ENCODE measurements at places on chromosomes 7 and 10.

GRCh38 chr7:92793656-92794205 is 42.6 kb downstream of the CDK6 start:
- no peak for DNase-seq

DNA sequence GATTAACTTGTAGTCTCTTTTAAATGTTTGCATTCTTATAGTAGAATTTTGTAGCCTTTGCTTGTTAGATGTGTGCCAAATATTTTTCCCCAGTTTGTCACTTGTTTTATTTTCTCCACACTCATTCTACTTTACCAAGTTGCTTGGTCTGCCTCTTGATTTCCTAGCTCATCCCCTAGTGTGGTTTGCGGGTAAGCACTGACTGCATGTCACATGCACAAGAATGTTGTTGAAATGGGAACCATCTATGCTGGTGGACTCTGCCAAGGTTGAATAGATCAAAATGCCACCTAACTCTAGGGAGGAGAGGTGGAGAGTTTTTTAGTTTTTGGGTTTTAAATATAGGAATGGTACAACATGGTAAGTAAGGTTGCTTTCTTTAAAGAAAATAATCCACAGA is 47.6 kb downstream of the FZD1 start:
- no peak for DNase-seq

DNA sequence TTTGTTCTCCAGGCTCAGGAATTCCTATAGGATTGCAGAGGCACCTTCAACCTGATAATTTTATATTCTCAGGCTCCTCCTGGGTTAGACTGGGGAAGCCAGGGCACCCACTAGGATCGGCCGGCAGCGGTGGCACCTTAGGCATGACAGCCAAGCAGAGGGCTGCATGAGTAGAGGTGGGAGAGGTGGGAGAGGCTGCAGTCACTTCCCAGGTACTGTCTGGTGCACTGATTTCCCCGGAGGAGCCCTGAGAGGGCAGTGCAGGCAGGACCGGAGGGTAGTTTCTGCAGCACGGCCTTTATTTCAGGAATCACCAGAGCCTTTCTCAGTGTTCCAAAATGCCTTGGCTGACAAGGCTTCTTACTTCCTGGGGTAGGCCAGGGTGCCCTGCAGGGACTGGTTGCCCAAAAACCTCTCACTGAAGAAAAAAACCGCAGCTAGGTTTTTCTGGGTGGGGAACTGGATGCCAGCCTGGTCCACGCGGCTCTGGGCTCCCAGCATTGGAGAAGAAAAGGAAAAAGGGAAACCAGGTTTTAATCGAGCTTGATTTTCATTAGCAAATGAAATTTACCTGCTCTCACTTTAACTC is 3.6 kb upstream of the HOXA13 start:
- no peak for DNase-seq

GRCh38 chr7:127792528-127793342 is 140.7 kb downstream of the SND1 start:
- no peak for DNase-seq

DNA sequence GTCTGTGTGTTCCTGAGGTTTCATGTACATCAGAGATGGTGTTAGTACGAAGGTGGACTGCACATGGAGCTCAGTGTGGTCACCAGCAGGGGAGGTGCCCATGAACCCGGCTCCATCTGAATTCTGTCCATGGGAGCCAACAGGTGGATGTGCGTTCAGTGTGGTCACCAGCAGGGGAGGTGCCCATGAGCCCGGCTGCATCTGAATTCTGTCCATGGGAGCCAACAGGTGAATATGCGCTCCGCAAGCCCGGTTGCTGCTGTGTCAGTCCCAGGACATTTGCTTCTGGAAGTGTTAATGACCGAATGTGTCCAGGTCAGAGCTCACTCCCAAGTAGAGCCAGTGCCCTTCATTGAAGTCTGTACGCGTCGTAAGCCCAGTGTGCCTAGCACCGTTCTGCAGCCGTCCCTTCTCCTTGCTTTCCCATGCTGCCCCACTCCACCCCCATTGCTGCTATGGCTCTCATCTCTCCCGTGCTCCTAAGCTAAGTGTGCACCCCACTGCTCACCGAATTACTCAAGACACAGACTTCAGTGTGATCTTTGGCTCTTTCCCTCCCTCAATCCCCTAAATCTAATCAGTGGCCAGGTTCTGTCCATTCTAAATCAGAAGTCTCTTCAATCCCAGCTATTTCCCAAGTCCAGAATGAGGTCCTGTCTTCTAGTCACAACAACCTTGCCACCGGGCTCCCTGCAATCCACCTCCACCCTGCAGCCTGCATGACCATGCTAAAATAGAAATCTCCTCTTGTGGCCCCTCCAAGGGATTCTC is 352.4 kb downstream of the TCERG1L start:
- no peak for DNase-seq

DNA sequence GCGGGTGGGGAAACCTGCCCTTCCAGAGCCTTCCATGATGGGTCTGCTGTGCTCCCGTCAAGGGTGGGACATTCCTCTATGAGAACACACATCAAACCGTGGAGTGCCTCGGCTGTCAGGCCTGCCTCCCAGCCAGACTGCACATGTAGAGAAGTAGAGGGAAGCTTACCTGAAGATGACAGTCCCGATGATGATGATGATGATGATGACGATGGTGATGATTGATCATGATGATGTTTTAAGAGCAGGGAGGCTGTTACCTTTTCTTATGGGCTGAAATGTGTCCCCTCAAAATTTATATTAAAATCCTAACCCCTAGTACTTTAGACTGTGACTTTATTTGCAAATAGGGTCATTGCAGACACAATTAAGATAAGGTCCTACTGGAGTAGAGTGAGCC is 76.1 kb upstream of the ANLN start:
- no peak for DNase-seq

DNA sequence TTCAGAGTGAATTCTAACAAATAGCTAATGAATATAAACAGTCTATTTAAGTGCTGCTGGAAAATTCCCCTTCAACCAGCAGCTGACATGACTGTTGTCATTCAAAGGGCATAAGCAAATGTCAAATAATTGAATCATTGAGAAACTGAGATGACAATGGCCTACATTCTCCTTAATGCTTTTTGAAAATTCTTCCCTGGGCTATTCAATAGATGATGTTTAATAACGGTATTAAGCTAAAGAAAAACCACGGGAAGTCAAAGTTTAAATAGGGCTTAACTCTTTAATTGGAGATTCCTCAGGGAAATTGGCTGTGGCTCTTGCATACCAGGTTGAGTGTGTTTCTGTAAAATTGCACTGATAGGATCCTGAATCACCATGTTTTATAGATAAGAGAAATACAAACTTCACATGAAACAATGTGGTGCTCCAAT is 77.0 kb downstream of the ARL4A start:
- no peak for DNase-seq

DNA sequence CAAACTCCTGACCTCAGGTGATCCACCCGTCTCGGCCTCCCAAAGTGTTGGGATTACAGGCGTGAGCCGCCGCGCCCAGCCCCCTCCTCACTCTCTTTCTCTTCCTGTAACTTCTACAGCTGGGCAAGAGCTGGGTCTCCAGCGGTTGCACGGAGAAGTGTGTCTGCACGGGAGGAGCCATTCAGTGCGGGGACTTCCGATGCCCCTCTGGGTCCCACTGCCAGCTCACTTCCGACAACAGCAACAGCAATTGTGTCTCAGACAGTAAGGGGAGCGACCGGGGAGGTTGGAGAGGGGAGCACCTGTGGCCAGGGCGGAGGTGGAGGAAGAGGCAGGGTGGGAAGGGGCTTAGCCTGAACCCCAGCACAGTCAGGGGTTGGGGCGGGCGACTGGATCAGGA is 41.4 kb downstream of the EPHB4 start:
- DNase-seq = no peak

GRCh38 chr10:96896884-96897589 is 64.9 kb downstream of the LCOR start:
- no peak for DNase-seq

- no peak for DNase-seq
Measured at GRCh38 chr7:52831321-52831720, 204.1 kb upstream of the POM121L12 start.

DNA sequence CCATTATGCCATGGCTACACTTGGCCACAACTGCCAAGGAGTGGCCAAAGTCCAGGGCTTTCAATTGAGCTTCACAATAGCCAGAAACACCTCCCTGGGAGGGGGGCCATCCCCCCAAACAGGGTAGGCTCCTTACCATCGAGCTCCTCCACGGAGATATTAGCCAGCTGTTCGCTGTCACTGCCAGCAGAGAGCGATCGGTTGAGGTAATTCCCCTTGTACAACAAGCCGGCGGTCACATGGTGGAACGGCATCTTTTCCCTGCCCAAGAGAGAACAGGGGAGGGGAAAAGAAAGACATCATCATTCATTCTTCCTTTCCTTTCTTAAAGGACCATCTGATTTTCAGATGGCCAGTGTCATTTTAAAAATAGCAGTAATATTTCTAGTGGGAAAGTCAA is 133.6 kb downstream of the CALN1 start:
- DNase-seq = no peak

DNA sequence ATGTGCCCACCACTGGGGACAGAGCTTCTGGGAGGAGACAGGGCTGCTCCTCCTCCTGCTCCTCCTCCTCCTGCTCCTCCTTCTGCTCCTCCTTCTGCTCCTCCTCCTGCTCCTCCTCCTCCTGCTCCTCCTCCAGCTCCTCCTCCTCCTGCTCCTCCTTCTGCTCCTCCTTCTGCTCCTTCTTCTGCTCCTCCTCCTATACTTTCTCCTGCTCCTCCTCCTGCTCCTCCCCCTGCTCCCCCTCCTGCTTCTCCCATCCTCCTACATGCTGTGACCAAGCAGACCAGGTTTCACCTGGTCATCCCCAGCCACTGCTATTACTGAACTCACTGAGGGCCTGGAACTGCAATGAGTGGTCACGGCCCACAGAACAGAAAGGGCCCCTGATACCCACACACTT is 154.0 kb upstream of the PPP2R2D start:
- no peak for DNase-seq

DNA sequence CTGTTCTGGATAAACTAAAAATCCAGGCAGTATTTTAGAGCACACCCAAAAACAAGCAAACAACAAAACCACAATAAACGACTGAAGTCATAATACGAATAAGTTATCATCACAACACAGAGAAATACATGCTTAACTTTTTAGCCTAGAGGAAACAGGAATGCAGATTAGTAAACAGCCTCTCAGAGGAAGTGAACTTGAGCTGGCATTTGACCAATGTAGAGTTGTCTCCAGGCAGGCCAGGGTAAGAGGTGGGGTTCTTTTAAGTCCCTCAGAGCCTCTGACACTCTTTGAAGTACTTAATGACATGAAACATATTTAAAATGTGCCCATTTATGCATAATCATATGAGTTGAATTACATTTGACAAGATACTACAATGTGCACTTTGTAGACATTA is 43.3 kb upstream of the PLXDC2 start:
- no peak for DNase-seq

All from fibroblast of skin of left biceps (primary cell).